ENCODE measurements at places on chromosomes 12 and 14. TPM values are rescaled to one million over a fixed set of nuclear protein-coding genes. Genes with fewer than 3 reads are reported as not detected.

DNA sequence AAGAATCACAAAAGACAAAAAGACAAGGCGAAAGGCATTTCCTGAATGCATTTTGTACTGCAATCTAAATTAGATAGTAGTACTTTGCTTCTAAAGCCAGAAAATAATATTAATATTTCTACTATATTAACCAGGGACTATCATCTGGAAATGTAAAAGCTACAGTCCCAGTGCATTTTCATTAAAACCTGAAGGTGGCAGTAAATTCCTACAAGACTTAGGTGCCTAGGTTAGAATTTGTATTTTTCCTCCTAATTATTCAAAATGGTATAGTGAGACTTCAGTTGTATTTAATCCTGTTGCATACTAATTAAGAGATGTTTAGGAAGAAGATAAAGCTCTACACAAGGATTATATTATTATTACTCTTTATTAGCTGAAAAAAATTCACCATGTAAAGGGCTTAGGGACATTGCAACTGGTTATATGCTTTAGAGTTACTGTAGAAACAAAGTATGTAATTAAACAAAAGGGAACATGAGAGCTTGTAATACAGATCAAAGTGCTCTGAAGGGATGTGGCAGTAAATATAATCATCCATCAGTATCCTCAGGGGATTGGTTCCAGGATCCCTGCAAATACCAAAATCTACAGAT lies 53.6 kb downstream of the BRMS1L start:
- peak; percentile 49 for DNase-seq

NABP2 gene
- 25.9 TPM for total RNA-seq

DNA sequence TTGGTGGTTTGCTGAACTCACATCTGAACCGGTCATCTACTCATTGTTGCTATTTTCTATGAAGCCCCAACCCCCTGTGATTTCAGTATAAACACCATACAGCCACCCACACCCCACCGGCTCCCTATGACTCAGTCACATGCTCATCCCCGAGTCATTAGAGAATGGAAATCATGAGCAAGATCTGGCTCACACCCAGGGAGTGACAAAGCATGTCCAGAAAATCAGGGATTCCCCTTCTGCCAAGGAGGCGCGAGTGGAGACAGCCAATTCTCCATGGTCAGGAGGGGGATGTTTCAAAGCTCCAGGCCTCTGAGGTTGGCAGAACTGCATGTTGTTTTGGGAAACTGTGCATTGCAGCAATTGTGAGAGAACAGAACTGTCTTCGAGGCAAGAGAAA lies 657.5 kb upstream of the TBX3 start:
- peak; percentile 97 for DNase-seq

GRCh38 chr12:57531836-57532235 lies 9.2 kb downstream of the MBD6 start:
- no peak for DNase-seq

DNA sequence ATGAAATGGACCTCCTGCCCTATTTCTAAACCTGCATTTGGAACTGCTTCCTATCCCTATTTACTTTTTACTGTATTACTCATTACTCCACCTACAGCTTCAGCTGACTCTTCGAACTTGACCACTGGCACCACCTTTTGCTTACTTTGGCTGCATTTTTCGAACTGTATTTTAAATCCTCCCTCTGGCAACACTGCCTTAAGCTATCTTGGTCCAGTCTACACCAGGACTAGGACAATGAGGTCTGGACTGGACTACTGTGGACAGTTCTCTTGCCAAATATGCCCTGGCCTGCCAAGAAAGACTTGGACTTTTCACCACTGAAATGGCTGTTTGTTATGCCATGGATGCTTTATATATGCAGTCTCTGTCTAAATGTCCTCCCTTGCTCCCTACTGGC lies 328.1 kb downstream of the BTG1 start:
- peak; percentile 66 for DNase-seq

RNF212B gene
- not detected for total RNA-seq

DNA sequence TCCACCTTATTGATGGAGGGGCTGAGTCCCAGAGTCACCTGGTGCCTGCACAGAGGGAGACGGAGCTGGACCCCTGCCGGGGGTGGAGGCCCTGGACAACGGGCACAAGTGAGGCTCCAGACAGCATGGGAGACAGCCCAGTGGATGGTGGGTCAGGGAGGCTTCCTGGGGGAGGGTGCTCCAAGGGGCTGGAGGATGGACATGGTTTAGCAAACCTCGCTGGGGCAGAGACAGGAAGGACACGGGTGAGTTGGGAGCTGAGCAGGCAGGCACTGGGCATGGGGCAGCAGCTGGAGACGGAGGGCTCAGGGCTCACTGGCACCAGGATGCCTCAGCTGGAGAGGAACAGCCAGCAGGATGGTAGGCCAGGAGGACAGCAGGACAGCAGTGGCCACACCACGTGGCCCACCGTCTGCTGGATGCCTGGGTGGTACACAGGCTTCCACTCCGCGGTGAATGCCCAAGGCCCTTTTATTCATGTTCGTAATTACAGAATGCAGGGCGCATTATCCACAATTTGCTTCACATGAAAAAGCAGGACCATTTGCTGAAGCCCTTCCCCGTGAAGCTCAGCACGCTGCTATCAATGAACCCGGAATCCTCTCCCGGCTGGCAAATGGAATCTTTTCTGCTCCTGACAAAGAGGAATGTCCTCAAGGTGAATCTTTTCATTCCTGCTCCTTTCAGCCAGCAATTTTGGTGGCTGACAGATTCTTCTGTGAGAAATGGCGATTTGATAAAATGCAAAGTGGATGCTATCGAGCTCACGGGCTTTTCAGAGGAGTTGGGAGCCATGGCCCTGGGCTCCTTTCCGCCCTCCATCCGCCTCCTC lies 138.1 kb upstream of the C14orf180 start:
- no peak for DNase-seq

- no peak for DNase-seq
Measured at GRCh38 chr14:101920271-101920670, 44.1 kb upstream of the DYNC1H1 start.

DNA sequence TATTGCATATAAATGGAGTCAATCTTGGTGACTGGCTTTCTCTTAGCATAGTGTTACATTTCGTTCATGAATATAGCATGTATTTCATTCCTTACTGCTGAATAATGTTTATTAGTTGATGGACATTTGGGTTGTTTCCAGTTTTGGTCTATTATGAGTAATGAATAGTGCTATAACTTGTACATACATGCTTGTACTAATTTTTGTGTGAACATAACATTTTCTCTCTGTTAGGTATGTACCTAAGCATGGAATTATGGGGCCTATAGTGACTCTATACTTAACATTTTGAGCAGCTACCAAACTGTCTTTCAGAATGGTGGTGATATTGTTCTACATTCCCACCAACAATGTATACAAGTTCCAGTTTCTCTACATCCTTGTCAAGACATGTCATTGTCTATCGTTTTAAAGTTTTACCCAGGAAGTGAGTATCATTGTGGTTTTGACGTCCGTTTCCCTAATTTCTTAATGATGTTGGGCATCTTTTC lies 23.1 kb downstream of the ATP2A2 start:
- peak; percentile 68 for DNase-seq

- DNase-seq = no peak
Measured at GRCh38 chr12:132631666-132632065, 13.1 kb downstream of the P2RX2 start.

Measured in fibroblast of lung (primary cell).